Fibroblast of skin of left biceps (primary cell): ENCODE measurements at places on chromosomes 2 and 18.

DNA sequence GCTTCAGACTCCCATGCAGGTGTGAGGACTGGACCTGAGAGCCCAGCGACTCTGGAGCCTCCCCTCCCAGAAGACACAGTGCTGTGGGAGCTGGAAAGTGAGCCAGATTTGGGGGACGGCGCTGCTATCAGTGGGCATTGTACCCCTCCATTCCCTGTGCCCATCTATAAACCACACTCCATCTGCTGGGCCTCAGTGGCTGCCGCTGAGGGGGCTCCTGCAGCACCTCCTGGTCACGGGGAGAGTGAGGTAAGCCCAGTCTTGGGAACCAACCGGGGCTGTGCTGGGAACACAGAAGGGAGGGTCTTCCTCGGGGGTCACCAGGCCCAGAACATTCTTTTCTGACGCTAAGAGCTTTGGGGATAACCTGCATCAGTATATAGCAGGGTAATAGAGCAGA is 9.5 kb downstream of the PSD4 start:
- no peak for DNase-seq

GRCh38 chr2:61272421-61273070 is 110.6 kb downstream of the C2orf74 start:
- DNase-seq: no peak

- no peak for DNase-seq
Measured at GRCh38 chr2:215145611-215146010, 7.2 kb upstream of the ABCA12 start.

GRCh38 chr2:223203971-223204929 is 152.3 kb downstream of the KCNE4 start:
- DNase-seq: peak; percentile 68

GRCh38 chr2:21014364-21015280 is 29.3 kb downstream of the APOB start:
- DNase-seq: no peak

DNA sequence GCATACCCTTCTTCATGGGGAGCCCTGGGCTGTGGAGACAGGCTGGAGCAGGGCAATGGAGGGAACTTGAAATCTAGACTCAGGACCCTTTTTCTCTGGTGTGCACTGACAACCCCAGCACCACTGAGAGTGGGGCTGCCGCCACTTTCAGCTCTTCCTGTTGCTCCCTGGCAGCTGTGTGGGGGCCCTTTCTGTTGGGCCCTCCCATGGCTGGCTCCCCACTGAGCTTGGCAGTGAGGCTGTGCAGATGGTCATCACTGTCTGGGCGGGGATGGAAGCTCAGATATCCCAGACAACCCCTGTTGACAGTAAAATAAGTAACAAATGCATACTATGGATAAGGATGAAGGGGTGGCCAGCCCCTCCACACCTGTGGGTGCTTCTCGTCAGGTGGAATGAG is 6.7 kb downstream of the MYO7B start:
- no peak for DNase-seq
